ENCODE measurements at places on chromosomes 16 and 17.

GRCh38 chr17:80065478-80066170 lies 29.2 kb downstream of the CCDC40 start:
- no peak for DNase-seq

GRCh38 chr16:58119509-58119845 lies 9.7 kb downstream of the CFAP20 start:
- no peak for DNase-seq

GRCh38 chr17:43405861-43406260 lies 7.1 kb downstream of the ARL4D start:
- DNase-seq: no peak

DNA sequence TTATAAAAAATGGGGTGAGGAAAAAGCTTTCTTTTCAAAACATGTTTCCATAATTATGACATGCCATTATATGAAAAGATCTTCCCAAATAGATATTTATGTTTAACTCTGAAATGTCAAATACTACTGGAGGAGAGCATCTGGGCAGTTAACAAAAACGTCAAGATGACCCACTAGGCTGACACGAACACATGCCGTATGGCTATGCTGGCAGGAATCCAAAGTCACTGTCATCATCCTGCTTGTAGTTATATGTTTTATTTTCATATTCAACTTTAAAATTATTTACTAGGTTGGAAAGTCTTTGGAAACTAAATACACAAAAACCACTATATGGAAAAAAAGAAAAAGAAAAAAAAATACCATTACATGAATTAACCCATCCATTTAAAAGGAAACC lies 27.3 kb downstream of the ANKFY1 start:
- no peak for DNase-seq

DNA sequence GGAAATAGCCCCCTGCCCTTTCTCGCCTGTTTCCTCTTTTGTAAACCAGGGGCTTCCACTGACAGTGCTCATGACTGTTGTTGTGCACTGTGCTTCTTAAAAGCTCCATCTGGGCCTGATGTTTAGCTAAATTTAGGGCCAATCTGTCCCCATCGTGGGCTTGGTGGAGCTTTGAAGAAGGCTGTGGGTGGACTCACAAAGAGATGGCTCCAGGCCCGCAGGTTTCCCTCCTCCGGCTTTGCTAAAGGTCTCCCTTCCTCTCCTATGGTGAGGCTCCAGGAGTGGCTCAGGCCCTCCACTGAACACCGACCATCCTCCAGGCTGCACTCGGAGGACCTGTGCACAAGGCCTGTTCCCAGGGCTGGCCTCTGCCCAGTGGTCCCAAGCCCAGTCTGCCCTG lies 30.2 kb upstream of the XPO6 start:
- DNase-seq: no peak

DNA sequence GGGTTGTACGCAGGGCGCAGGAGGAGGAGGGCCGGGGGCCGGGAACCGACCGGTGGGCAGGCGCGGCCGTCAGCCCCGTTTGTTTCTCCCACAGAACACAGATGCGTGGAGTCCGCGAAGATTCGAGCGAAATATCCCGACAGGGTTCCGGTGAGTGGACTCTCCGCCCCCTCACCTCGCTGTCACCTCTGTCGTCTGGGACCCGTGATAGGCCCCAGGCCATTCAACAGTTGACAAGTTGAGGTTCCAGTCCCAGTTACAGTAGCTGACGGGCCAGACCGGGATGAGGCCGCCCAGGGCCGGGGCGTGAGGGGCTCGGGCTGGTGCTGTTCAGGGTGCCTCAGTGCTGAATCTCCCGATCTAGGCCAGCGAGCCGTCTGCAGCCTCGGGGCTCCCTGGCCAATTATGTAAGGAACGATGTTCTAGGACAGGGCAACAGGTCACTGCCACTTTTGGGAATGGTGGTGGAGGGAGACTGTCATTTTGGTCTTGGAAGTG lies 628 bp downstream of the GABARAPL2 start:
- no peak for DNase-seq

GRCh38 chr16:48526058-48526957 lies 83.7 kb downstream of the N4BP1 start:
- DNase-seq: no peak
